A172 (cell line): ENCODE measurements at places on chromosomes 2 and 18.

- no peak for DNase-seq
Measured at GRCh38 chr18:75304678-75305557, 94.3 kb downstream of the TSHZ1 start.

GRCh38 chr2:48419884-48420511 lies 110.0 kb upstream of the STON1 start:
- no peak for DNase-seq

DNA sequence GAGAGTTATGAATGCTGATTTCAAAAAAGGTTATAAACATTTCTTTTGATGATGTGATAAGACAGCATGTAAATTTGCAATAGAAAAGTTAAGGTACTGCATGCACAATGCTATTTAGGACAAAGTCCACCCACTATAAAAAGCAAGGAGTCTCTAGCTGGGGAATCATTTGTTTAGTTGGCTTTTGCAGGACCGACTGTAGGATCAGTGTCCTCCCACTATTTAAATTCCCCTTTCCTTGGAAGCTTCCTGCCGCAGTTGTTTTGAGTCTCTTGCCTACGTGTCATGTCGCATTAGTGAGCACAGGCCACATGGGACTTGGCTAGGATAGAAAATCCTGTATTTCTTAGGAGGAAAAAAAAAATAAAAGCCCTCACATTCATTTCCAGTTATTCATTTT lies 13.1 kb downstream of the QPCT start:
- no peak for DNase-seq

DNA sequence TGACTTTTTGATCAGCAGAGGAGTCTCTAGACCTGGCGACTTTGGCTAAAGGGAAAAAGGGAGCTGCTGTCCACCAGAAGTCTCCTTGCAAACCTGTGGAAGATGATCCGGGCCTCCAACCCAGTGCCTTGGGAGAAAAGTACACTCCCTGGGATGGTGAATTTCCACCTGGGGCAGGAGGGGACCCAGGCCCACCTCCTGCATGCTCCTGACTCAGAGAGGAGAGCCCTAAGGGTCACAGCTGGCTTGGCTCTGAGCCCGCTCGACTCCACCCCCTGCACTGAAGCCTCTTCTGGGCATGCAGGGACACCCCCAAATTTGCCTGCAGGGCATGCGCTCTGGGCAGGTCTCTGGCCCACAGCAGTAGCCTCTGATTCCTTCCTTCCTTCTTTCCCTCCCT lies 66.5 kb downstream of the PDCL3 start:
- DNase-seq = no peak

- DNase-seq = no peak
Measured at GRCh38 chr2:11578986-11579774, 45.3 kb downstream of the GREB1 start.

GRCh38 chr2:171307560-171307959 lies 126.2 kb downstream of the METTL8 start:
- no peak for DNase-seq

DNA sequence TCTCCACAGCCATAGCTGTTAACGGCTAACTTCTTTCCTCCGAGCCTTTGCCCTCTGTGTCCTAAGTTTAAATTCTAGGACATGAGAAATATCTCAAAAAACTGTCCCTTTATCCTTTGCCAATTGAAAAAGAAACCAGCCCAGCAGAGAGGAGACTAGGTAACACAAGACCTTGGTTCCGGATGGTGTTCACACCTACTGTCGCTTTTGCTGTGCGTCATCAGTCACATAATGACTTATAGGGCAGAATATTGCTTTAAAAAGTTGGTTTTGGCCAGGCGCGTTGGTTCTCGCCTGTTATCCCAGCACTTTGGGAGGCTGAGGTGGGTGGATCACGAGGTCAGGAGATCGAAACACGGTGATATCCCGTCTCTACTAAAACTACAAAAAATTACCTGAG lies 66.2 kb downstream of the SP3 start:
- no peak for DNase-seq

DNA sequence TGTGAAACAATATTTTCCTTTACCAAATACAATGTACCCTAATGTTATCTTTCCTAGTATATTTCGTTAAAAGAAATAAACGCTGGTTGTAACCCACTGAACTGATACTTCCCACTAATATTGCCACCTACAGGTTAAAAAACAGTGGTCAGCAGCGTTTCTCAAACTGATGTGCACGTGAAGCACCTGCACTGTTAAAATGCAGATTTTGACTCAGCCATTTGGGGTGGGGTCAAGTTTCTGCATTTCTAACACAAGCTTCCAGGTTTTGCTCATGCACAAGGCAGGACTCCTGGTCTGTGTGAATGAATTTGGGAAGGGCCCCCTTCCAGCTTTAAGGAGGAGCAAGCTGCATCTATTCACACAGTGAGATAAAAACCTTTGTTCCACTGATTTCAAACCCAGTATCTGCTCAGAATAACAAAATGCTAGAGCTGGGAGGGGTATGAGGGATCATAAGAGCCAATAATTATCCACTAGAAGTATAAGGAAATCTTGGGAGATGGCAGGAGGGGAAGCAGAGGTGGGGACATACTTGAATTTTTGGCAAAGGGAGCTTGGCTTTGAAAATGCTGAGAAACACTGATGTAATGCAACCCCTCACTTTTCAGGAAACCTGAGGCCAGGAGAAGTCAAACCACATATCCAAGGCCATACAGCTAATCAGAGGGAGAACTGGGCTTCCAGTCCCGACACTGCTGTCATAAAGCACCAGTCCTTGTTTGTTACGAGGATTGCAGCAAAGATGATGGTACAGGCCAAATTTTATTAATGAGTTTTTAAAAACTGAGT lies 116.2 kb downstream of the RBMS1 start:
- DNase-seq = no peak

GRCh38 chr2:43764086-43764705 lies 9.6 kb upstream of the DYNC2LI1 start:
- no peak for DNase-seq
